ENCODE measurements at places on chromosomes 2 and 18.

- peak; percentile 94 for DNase-seq
These were observed 27.0 kb downstream of the TFPI start for GRCh38 chr2:187527262-187527661.

GRCh38 chr18:57141208-57142129, 5.4 kb upstream of the BOD1L2 start:
- no peak for DNase-seq

DNA sequence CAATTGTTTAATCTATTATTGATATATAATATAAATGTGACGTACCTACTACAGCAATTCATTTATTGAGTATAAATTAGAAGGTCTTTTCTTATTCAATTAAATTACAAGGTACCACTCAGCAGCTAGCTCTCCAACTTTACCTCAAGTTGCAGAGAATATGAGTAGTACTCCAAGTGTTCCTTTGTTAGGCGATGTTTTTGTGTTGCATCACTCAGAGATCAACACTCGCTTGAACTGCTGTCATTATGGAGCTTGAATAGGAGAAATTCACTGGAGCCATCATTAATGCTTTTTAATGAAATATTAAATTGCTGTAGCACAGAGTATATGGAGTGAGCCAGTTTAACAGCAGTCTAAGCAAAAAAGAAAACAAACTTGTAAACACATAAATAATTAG, 320.0 kb downstream of the FSIP2 start:
- no peak for DNase-seq

DNA sequence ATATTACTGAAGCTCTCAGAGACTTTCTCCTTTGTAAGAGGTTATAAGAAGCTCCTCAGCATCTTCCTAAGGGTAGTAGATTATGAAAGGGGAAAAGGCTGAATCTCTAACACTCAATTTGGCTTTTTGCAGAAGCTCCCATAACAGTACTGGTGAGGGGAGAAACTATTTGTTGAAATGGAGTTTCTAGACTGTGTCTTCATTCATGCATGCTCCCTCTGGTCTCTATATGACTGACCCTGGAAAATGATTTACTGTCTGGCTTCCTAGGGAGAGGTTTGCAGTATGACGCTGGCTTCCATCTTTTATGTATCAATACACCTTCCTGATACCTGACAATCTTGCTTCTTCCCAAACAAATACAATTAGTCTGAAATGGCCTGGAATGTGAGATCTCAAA, 63.9 kb downstream of the LDAH start:
- DNase-seq, result no peak

- DNase-seq, result no peak
These were observed 136.5 kb downstream of the RNF144A start for GRCh38 chr2:7053650-7054265.

DNA sequence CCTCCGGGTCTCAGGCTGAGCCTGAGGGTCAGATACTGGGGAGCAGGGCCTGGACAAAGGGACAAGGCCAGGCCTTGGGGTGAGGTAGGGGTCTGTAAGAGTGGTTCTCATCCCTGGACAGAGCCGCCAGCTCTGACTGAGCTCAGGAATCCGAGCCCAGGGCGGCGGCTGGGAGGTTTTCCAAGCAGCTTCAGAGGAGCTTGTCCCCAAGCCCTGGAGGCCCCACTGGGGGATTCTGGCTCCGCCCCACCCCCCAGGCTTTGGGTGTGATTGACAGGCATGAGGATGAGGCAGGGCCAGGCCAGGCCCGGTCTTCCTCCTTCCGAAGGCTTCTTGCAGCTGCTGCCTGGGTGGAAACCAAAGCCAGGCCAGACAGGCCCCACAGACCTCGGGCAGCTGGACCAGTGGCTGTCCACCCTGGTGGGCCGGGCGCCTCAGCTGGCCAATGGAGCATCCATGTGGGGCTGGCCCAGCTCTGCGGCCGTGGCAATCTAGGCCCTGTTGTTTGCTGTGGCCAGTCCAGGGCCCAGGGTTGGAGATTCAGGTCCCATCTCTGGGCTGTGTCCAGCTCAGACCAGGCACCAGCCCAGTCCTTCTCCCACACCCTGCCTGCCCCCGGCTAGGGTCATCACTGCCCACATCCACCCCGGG, 23.1 kb upstream of the GPC1 start:
- DNase-seq, result no peak

DNA sequence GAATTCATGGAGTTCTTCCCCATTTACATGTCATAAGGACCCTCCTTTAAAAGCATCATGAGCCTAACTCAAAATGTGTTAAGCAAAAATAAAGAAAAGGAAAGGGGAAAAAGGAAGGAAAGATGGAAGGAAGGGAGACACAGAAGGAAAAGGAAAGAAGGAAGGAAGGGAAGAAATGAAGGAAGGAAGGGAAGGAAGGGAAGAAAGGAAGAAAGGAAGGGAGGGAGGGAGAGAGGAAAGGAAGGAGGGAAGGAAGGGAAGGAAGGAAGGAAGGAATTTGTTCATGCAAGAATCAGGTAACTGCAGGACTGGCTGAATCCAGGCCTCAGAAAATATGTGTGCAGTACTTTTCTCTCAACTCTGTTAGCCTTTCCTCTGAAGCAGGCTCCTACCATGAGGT, 32.0 kb downstream of the KIAA2012 start:
- DNase-seq, result no peak

GRCh38 chr2:9417725-9418124, 5.6 kb downstream of the ITGB1BP1 start:
- DNase-seq, result no peak

GRCh38 chr2:220127311-220127710, 499.9 kb downstream of the SLC4A3 start:
- no peak for DNase-seq

- no peak for DNase-seq
These were observed 1306.8 kb upstream of the NXPH2 start for GRCh38 chr2:140086964-140087363.

DNA sequence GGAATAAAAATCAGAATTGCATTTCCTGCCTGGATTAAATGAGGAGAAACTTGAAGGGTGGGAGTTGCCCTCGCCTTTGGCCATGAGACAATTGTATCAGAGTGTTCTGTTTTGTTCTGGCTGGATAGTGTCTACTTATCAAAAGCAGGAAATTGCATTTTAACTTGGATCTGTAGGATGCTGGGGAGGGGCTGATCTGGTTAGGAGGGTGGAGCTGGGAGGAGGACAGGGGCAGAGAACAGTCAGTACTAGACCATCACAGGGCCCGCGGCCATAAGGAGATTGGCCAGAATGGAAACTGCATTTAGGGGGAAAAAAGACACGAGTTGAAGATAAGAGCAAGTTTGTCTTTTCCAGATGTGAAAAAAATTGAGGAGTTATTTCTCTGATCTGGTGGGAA, 199.1 kb upstream of the POU3F3 start:
- peak; percentile 52 for DNase-seq

DNA sequence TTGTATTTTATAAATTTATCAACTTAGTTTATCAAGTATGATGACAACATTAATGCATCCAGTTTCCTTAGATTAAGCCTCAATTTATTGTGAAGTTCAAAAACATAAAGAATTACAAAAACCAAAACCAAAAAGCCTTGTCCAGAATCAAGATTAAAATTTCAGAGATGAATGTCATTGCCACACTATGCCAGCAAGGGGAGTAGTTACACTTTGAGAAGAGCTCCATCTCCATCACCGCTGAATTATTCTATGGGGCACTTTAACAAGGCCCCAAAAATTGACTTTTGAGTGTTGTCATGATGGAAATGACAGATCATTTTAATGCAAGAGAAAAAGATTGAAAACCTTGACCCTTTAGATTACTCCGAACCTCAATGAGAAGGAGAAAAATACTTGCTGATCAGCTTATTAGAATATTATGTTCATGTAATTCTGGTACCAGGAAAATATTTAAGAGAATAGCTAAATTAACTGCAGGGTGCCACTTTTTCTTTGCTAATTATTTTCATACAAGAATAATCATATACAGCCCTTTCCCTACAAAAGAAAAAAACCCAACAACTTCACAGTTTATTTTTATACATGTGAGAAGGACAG, 152.5 kb upstream of the AQP4 start:
- DNase-seq, result peak; percentile 14

DNA sequence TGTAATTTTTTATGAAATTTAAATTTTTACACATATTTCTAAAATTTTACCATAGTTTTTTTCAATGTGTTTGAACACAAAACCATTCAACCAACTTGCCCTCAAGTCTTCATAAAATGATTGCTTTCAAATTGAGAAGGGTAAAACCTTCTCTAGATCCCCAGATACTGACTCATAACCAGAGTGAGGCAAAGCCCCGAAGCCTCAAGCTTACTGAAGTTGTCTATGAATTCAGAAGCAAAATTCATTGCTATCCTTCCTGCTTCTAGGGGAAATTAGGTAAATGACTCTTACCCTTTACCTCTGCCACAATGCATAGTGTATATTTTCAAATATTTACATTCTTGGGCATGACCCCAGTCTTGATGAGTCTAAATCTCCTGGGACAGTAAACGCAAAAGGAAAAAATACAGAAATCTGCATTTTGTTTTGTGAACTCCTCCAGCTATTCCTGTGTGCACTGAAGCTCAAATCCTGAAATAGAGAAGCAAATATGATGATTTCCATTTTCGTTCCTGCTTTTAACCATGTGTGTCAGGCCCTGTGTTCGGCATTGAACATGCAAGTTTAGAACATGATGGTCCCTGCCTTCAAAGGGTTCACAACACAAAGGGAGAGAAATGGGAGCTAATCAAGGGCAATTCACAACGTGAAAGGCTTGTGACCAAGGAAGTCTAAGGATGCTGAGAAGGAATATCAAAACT, 246.3 kb downstream of the SUCLG1 start:
- DNase-seq, result no peak

DNA sequence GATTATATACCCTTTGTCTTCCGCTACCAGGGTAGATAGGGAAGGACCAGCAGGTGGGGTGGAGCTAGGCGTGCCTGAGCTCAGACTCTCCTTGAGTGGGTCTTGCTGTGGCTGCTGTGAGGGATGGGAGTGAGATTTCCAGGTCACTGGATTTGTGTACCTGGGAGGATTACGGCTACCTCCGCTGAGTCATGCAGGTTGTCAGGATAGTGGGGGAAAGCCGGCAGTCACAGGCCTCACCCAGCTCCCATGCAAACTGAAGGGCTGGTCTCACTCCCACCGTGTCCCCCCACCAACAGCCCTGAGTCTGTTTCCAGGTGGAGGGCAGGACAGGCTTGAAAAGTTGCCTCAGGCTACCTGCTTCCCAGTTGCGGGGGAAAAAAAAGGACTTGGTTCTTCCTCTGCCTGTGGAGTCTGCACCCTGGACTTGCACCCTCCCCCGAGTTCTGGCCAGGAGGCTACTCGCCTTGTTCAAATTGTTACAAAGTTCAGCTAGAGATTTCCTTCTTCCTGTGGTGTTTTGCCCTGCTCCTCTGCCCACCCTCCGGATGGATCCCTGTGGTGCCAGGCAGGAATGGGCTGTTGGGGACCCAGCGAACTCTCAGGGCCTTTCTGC, 268.3 kb downstream of the VAPA start:
- no peak for DNase-seq

DNA sequence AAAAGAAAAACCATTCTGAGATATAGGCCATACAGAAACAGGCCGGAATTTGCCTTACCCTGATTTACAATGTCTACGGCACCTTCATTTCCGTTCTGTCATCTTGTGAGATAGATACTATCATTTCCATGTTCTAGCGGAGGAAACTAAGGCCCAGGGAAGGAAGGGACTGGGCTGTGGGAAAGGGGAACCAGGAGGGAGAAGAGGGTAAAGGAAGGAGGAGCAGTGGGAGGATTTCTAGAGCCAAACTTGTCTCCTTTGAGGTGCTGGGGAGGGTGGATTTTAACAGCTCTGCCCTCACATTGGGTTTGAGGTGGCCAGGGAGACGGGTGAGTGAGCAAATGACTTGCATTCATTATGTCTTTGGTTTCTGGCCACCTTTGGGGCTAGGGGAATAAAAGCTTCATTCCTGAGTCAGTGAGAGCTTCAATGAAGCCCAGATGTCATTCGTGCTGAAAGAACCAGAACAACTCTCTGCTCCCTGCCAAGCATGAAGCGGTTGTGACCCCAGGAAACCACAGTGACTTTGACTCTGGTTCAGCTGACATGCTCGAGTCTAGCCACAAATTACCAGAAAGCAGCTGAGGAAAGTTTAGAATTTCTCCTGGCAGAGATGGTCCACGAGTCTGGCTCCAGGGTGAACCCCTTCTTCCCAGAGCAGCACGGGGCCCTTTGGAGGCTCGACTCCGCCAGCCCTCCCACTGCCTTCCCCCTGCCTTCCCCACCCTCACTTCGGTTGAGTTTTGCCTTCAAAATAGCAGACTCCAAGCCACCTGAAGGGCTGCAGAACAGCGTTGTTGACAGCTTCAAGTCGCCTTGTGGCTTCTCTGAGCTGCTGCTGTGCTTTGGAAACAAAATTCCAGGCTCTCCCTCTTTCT, 3.8 kb downstream of the ACTG2 start:
- DNase-seq, result peak; percentile 50

DNA sequence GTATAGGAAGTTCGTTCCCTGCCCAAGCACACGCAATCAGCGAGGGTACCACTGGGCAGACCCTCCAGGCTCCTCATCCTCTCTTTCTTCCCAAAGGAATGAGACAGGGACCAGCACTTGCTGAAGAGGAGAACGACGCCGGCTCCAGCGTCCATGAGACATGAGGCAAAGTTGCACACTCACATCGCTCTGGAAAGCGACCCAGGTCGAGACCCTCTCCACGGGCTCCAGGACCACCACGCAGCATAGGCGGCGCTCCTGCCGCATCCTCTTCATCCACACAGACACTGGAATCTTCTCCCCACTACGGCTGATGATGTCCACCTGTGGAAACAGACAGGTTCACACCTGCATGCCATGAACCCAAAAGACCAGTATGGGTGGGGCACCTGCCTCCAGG, 10.8 kb downstream of the PASK start:
- DNase-seq, result no peak

DNA sequence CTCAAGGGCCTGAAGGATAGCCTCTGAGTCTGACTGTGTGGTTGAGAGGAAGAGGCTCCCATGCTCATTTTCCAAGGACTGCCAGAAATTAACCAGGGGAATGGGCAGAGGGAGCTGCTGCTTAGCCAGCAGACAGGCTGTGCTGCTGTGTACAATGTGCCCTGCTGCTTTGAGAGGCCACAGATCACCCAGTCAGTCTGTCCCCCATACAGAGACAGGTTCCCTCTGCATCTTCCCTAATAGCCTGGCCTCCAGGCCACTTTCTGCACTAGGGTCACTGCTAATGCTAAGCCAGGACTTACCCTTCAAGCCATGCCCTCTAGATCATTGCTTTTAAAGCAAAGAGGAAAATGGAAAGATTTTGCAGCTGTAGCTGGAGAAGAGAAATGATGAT, 341.1 kb downstream of the CYRIA start:
- no peak for DNase-seq

GRCh38 chr2:112841295-112842044, 4.9 kb upstream of the IL1B start:
- peak; percentile 68 for DNase-seq

Measured in fibroblast of pulmonary artery (primary cell).